ENCODE measurements at places on chromosomes 16 and 17.

- peak; percentile 45 for DNase-seq
Measured at GRCh38 chr17:11996722-11997146, 541 bp downstream of the ZNF18 start.

DNA sequence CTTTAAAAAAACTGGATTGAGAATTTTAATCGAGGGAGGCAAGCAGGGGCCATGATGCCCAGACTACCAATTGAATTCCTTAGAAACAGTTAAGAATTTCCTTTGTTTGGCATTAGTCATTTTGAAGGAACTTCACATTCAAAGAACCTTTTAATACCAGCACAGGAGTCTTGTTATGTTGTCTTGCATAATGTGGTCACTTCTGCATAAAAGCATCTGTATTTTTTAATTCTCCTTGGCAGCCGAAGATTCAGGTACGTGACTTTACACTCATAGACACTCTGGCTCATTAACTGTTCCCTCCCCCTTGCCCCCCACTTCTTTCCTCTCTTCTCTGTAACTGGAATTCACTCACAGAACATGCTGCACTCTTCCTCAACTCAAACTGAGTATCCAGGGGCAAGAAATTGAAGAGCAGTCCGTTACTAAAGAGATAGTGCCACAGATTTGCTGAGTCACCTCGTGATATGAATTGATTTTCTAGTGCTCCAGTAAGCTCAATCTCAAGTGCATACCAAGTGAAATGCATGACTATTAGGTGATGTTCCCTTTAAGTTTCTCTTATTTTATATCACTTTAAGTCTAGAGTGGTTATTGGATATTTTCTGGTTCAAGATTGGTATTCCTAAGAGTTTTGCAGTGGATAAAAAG lies 572.2 kb upstream of the SOX9 start:
- DNase-seq = no peak

DNA sequence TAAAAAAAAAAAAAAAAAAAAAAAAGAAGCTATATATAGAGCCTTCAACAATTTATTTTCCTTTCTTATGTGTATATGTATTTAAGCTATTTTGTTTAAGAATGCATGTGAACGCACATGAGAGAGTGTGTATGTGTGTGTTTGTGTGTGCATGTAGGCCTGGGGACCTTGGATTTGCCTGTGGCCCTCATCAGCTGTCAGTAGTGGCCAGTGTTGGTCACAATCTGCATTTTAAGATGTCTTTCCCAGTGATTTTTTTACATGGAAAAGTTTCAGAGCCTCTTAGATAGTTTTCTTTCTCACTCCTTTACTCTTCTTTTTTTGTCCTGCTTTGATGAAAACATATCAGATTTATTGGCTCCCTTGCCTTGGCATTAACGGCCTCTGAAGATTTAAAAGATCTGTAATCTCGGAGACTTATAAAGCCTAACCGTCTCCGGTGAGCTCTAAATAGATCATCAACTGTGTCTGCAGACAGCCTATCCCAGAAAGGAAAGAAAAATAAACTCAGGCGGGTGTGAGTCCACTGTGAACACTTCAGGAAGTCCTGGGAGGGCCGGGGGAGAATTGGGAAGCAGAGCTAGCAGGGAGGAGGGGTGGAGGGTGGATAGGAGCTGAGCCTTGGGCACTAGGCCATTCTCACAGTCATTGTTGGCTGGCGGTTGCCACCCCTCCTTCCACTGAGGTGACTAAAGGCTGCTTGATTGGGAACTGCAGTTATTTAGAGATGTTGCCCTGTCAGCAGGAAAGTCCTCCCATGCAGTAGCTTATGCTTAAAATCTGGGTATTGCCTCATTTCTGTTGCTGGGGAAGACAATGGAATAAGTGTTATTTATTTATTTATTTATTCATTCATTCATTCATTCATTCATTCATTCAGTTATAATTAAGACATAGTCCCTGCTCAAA lies 86.8 kb downstream of the WWP2 start:
- DNase-seq = no peak

GRCh38 chr16:24978370-24978914 lies 36.7 kb downstream of the ARHGAP17 start:
- DNase-seq = no peak

DNA sequence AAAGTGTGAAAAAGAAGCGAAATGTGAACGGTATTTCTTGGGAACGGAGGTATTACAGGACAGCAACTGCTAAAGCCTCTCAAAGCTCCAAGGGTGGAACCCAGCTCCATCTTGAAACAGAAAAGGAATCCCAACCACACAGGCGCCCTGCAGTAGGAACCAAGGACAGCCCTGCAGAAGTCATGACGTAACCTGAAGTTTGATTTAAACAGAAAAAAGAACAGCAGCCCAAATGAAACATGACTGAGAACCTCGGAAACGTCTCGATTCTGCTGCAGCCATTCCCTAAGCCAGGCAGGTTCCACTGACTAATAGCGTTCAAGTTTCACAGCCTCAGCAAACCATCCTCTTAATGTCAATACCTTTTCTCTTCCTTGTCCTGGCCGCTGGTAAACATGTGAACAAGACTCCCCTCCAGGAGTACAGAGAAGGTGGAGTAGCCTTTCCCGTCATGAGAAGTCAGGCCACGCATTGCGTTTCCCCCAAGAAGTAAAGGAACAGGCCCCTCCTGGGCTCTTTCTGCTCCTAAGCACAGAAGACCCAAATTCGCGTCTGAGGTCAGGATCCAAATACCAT lies 20.1 kb downstream of the SIAH1 start:
- no peak for DNase-seq

GRCh38 chr16:67528870-67529581 lies 397 bp downstream of the RIPOR1 start:
- no peak for DNase-seq

DNA sequence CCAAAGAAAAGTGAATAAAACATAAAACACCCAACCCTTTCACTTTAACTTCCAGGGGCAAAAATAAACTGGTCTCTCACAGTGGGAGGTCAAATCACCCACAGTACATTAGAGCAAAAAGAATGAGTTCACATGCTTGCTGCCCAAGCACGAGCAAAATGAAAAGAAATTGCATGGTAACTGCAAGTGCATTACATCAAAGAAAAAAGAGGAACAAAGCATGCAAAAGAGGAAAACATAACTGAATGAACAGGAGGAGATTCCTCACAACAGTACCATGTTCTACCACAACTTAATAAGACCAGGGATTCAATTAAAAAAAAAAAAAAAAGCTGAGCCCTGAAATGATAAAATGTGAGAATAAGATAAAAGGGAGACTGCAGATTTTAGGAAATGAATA lies 12.3 kb downstream of the DNAH2 start:
- no peak for DNase-seq

DNA sequence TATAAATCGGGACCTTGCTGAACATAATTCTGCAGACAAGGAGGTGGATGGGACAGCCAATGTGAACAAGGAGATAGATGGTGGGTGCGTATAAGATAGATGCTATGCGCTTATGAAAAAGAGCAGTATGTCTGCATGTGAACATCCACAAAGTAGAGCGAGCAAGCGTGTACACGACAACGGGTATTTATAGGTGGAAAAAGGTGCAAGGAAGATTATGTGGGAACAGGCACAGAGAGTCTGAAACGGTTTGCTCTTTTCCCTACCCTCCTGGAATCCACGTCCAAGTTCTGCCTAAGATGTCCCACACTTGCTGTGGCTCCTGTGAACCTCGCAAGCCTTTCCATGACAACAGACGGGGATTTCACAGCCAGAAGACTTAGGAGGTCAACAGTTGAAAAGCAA lies 43.0 kb downstream of the SNX11 start:
- DNase-seq = no peak

GRCh38 chr16:50340578-50340977 lies 28.2 kb downstream of the BRD7 start:
- no peak for DNase-seq

GRCh38 chr16:52128361-52128760 lies 418.6 kb downstream of the TOX3 start:
- DNase-seq = no peak

- DNase-seq = no peak
Measured at GRCh38 chr16:88287219-88287618, 95.5 kb upstream of the ZNF469 start.

DNA sequence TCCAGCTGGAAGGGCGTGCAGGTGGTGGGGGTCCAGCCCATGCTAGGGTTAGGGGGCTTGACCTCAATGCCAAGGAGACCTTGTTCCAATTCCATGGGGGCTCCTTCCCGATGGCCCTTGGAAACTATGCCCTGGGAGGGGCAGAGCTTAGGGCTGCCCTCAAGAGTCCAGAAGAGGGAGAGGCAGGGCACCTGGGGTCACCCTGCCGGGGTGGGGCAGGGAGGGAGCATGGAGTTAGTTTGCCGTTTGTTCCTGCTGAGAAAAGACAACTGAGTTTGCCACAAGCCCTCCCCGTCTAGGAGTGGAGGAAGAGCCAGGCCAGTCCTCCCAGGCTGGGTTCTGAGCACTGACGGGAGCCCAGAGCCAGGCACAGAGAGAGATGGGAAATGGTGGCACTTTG lies 21.4 kb downstream of the MMP15 start:
- no peak for DNase-seq

GRCh38 chr16:66524601-66525164 lies 25.2 kb downstream of the TK2 start:
- DNase-seq = peak; percentile 83

DNA sequence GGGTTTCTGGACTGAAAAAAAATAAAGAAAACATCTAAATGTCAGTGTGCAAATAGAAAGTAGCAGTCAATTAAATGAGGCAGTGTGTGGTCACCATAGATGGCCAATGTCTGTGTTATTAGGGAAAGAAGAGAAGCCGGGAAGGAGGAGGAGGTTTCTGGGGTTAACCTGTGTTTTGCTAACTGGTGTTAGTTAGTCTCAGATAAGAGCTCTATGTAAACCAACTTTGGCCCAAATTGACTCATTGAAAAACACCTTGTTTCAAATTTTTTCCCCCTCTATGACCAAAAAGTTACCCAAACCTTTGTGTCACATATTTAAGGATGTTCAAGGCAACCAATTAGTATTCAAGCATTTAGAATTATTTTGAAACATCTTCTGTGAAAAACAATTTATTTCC lies 530.9 kb downstream of the MAF start:
- no peak for DNase-seq

GRCh38 chr17:74432766-74433391 lies 991 bp downstream of the GPRC5C start:
- no peak for DNase-seq

GRCh38 chr17:80345841-80346497 lies 69.0 kb upstream of the ENDOV start:
- DNase-seq = no peak

DNA sequence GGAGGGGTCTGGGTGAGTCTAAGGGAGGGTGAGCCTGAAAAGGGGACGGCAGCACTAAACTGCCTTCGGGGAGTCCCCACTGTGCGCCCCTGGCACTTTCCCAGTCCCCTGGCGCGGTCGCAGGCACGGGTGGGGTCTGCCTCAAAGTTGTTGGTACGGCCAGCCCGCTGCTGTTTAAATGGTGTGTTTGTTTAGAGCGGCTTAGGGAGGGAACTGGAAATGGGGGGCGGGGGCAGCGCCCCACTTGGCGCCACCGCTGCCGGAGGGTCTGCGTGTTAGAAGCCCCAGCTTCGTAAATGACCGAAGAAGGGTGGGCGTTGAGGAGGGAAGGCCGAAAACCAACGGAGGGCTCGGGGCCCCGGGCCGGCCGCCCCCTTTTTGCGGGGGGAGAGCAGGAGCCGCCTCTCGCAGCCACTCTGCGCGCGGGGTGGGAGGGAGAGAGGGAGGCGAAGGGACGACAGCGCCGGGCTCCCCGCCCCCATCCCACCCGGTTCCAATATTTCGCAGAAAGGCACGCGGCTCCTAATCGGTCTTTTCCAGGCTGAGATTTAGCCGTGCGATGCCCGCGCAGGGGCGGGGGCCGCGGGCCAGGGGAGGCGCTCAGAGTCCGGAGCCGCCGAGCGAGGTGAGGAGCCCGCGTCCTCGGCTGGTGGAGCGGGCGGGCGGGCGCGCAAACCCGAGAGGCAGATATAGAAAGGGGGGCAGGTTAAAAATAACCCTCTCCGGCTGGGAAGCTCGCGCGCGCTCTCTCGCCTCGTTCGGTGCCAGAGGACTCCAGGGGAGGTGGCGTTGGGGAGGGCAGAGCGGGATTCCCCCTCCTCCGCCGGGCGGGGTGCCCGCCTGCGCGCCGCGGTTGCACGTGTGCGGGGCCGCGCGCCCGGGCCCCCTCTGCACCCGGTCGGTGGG lies 54.9 kb downstream of the SREBF1 start:
- DNase-seq = peak; percentile 23

GRCh38 chr17:55398689-55399088 lies 22.9 kb downstream of the MMD start:
- DNase-seq = no peak

DNA sequence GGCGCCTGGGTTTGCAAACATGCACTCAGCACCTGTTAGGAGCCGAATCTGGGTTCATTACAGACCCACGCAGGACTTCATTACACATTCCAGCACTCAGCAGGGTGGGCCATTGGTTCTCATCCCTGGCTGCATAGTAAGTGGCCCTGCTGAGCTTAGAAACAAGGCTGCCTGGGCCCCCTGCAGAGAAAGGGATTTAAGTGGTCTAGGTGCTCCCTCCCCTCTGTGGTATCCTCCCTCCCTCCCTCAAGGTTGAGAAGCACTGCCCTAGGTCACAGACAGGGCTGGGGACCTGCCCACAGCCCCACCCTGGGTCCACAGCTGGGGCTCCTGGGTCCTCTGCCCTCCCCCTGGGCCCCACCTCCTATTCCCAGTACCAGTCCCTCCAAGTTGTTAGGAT lies 28.3 kb downstream of the WNT3 start:
- DNase-seq = no peak

- DNase-seq = no peak
Measured at GRCh38 chr16:35792516-35793285, 2333.3 kb downstream of the TP53TG3F start.

- no peak for DNase-seq
Measured at GRCh38 chr17:70454908-70455307, 285.6 kb downstream of the KCNJ2 start.

DNA sequence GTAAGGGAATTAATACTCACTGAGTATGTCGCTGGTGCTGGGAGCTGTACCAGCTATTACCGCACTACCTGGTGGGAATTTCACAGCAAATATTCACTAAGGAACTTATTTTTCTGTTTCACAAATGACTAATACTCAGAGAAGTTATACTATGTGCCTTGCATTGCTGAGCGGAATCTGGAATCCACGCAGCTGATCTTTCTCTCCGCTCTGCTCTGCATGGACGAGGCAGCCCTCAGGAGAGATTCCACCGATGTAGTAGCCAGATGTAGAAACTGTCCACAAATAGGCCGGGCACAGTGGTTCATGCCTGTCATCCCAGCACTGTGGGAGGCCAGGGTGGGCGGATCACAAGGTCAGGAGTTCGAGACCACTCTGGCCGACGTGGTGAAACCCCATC lies 17.1 kb downstream of the NME3 start:
- DNase-seq = no peak

- DNase-seq = no peak
Measured at GRCh38 chr16:67304020-67304419, 22.5 kb downstream of the KCTD19 start.

- DNase-seq = peak; percentile 87
Measured at GRCh38 chr17:31321481-31321880, at the start of gene EVI2A. Gene EVI2A (minus strand): TSS chr17:31321622. CDS start chr17:31319013, 2,609 bp downstream.

GRCh38 chr16:7137560-7138330 lies 194.9 kb upstream of the RBFOX1 start:
- DNase-seq = no peak

Data from CD4-positive, alpha-beta T cell treated with Interferon gamma for 1 hour (primary cell).